Stimulated activated CD4-positive, alpha-beta T cell treated with anti-CD3 and anti-CD28 coated beads, Interleukin-1b, Interleukin-23, amount 100 ng/mL, for 4 hours (primary cell): ENCODE measurements at places on chromosomes 6 and 20.

DNA sequence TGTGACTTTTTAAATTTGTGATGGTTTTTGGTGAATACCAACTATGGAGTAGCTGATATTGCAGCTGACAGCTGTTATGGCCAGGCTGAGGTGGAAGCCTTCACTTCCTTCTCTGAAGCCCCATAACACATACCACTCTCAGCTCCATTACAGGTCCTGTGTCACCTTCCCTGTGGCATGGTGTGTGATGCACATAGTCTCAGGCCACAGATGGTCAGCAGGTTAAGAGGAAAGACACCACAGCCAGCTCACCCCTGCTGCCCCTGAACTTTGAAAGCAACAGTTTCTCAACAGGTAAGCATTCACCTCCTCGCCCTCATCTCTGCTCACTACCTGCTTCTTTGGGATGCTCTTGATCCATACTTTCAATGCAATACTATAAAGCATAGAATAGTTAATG, 7.7 kb downstream of the TXNDC5 start:
- DNase-seq: no peak

GRCh38 chr6:112899541-112899940, 552.4 kb downstream of the RFPL4B start:
- no peak for DNase-seq

GRCh38 chr20:39458452-39458851, 496.3 kb downstream of the DHX35 start:
- DNase-seq: no peak

GRCh38 chr20:34701405-34702085, 2.6 kb upstream of the TP53INP2 start:
- DNase-seq: no peak

- no peak for DNase-seq
Measured at GRCh38 chr6:42971746-42972327, 7.1 kb downstream of the PEX6 start.

DNA sequence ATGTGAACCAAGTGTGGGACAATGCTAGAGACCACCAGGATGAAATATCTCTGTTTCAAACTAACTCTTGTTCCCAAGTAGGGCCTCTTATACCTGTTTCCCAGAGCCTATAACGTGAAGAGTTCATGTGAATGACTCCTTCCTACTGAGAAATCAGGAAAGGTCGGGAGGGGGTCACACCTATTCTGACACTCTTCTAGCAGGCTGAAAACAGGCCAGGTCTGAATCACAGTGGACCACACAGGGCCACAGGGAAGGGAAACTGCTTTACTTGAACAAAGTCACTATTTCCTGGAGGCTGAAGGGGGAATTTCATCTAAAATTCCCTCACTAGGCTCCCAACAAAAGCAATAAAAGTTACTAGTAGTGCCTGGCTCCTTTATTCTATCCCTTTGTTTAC, 88.4 kb upstream of the BMP2 start:
- no peak for DNase-seq

GRCh38 chr20:7775072-7775471, 165.2 kb downstream of the HAO1 start:
- no peak for DNase-seq

DNA sequence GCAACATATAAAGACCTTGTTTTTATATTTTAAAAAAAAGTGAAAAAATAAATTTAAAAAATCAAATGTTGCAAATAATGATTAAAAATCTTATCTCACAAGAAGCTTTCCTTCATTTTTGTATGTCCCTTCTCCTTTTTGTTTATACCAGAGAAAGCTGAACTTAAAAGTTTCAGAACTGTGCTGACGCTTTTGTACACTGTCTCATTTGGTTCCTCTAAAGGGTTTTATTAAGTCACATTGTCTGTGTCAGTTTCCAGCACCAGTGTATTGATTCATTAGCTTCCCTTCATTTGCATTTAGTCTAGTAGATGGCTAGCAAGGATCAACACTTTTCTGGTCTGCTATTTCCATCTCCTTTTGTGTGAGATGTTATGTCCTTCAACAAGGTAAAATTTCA, 6.7 kb downstream of the PCED1A start:
- no peak for DNase-seq

GRCh38 chr20:25592135-25592852, 7.0 kb upstream of the NINL start:
- no peak for DNase-seq

DNA sequence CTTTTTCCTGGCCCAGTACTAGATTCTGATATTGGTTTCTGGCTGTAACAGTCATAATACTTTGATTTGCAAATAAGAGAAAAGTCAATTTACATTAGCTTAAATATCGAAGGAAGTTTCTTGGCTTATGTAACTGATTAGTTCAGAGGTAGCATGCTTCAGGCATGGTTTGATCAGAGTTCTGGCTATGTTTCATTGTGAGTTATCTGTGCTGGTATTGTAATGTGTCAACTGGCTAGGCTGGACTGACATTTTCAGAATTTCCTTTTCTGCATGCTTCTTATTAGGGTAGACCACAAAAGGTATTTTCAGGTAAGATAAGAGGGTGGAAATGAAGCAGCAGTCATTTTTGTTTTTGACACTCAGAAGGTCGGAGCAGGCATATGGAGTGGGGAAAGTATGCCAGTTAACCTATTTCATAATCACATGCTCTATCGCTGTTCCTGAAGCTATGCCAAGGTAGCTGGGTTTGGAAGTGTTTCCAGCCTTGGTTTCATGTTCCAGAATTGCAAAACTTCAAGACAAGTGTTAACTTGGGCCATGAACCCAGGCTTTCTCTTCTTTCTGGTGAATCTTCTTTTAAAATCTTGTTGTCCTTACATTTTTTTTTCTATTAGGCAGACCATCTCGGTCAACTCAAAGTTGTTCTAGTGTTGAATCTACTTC, 244.9 kb downstream of the DHX35 start:
- no peak for DNase-seq

DNA sequence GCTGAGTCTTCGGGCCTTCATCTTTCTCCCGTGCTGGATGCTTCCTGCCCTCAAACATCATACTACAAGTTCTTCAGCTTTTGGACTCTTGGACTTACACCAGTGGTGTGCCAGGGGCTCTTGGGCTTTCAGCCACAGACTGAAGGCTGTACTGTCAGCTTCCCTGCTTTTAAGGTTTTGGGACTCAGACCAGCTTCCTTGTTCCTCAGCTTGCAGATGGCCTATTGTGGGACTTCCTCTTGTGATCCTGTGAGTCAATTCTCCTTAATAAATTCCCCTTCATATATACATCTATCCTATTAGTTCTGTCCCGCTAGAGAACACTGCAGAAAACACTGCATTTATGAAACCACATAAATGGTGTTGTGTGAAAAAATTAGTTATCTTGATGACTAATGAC, 13.9 kb upstream of the BCLAF1 start:
- DNase-seq: no peak

DNA sequence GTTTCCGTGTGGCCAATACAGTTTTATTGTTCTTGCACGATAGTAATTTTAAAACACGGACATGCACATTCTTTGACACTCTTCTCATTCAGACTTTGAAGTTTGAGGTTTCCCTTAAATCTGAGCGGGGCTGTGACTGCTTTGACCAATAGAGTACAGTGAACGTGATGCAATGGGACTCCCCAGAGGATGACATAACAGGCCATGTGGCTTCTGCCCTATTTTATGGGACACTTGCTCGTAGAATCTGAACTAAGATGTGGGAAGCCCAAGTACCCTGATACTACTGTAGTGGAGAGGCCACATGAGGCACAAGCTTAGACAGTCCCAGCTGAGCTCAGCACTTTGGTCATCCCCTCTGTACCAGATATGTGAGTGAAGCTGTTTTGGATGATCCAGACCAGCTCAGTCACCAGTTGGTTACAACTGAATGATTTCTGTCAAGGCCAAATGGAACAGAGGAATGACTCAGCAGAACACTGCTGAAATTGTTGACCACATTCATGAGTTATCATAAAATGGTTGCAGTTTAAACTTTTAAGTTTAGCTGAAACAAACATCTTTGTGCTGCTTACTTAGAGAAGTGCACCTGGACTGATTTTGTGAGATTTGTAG, 279.4 kb downstream of the RFPL4B start:
- no peak for DNase-seq

DNA sequence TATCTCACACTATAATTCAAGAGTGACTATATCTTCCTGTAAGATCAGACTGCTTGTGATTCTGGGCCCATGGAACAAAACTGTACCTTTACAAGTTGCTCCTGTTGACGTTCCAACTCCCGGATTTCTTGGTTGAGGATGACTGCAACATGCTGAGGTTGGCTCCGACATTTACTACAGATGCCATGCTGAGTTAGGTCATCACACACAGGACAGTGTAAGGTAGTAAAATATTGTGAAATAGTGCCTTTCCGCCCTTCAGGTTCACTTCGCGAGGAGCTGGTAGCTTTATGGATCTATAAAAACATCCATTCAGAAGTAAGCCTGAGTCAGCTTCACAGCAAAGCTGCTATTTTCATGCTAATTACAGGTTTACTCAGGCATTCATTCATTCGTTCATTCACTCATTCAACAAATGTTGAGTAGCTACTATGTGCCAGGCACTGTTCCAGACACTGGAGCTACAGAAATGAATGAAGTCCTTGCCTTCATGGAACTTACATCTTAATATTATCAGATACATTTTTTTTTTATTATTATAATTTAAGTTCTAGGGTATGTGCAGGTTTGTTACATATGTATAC, 175.7 kb downstream of the REV3L start:
- DNase-seq: no peak

- no peak for DNase-seq
Measured at GRCh38 chr6:146289816-146290588, 253.6 kb upstream of the RAB32 start.

DNA sequence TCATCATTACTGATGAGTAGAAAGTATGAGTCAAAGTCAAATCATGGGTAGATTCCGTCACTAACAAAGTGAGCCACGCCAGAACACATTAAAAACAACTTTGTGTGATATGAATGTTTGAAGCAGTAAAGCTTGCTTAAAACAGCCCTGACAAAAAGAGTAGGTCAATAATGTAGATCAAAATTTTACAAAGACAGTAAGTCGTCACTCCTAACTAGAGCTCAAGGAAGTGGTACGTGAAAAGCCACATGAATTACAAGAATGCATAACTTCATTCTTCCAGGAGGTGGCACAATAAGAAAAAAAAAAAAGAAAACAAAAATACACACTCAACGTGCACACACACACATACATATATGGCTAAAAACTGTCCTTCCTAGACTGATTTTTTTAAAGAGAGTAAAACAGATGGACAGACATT, 69.9 kb downstream of the HACE1 start:
- DNase-seq: no peak

DNA sequence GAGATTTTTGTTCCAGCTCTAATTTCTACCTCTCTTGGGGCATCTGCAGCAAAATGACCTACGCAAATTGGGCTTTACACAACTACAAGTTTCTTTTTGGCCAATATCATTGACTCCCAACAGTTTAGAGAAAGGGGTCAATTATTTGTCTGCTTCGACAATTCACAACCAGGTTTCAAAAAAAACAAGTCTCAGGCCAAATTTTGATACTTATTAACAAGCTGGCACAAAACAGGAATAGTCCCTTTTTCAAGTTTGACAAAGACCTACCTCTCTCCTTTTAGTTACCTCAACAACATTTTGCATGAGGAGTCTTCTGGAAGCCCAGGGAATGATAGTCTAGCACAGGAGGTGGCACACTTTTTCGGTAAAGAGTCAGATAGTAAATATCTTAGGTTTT, 97.9 kb upstream of the TSHZ2 start:
- no peak for DNase-seq
